CD4-positive, alpha-beta T cell (primary cell): ENCODE measurements at places on chromosomes 4 and X. TPM values are rescaled to one million over a fixed set of nuclear protein-coding genes. Genes with fewer than 3 reads are reported as not detected.
A peak's percentile ranks its signal among the peaks of the same experiment; 100 is the strongest.

Gene GRIPAP1
- total RNA-seq, result 100 TPM

Gene RHOXF2B
- not detected for total RNA-seq

Gene POF1B
- 0.05 TPM for total RNA-seq

Gene WAS
- 63.7 TPM for total RNA-seq

Gene RTL9
- total RNA-seq, result not detected

Gene SHROOM3
- not detected for total RNA-seq

Gene CNGA1
- total RNA-seq, result not detected

Gene CFP
- 18.3 TPM for total RNA-seq

GRCh38 chrX:69362856-69363255, 141.3 kb upstream of the NALF2 start:
- no peak for DNase-seq

DNA sequence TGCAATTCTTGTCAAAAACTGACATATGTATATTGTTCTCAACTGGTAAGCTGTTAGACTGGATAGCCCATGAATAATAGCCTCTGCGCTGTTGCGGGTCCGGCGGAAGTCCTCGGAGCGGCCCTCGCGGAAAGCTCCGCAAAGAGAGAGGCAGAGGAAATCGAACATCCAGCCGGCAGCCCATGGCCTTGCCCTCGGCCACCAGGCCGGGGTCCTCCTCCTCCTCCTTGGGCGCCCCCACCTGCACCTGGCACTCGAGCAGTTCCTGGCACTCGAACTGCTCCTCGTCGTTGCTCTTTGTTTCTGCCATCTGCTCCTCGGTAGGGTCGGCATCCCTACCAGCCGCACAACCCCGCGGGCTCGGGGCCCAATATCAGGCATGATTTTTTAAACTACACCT, 1176.3 kb downstream of the PCDH18 start:
- no peak for DNase-seq

DNA sequence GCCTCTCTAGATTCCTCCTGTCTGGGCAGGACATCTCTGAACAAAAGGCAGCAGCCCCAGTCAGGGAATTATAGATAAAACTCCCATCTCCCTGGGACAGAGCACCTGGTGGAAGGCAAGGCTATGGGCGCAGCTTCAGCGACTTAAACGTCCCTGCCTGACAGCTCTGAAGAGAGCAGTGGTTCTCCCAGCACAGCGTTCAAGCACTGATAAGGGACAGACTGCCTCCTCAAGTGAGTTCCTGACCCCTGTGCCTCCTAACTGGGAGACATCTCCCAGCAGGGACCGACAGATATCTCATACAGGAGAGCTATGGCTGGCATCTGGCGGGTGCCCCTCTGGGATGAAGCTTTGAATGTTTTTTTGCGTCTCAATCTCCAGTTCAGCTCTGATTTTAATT, 262.2 kb downstream of the PARM1 start:
- DNase-seq, result no peak

GRCh38 chrX:110665223-110666002, 130.2 kb downstream of the CHRDL1 start:
- DNase-seq, result no peak

- DNase-seq, result no peak
Measured at GRCh38 chr4:176874721-176875445, 82.2 kb upstream of the VEGFC start.

DNA sequence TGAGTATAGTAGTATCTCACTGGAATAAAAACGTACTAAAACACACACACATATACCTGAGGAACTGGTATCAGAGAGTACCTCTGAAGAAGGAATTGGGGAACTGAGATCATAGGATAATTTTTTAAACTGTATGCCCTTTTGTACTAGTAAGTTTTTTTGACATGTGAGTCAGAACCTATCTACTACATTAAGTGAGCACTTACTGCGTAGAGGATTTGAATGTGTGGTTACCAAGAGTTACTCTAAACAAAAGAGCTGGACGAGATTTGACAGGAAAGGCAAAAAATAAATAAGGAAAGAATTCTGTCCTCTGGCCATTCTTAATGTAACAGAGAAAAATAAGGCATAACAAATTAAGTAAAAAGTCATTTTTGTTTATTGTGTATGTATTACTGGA, 546.5 kb upstream of the FAT1 start:
- DNase-seq, result no peak

DNA sequence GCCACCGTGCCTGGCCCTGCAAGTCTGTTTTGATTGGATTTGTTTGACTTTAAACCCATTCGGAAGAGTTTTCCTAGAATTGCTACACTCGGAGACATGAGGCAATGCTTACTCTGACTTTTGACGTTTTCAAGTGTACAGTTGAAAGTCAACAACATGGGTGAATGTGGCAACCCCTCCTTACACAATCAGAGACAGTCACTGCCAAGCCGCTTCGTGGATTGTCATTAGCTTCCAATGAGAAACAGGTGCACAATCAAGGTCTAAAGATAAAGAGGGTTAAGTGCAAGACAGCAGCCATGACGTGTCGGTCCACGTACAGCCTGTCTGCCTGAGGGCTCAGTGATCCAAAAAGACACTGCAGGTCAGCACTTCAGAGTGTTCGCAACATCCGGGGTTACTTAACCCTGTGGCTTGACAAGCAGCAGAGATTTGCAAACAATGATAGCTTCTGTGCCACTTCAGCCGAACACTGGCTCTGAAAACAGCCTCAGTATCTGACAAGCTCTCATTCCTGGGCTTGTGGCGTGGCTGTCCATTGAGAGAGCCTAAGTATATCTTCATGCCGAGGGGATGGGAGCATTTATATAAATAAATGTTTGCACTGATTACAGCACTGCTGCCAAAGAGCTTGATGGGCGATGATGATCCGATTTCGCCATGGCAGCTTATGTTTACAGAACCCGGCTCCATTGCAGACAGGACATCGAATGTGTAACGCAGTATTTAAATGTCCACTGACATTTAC, 180.0 kb downstream of the DHRSX start:
- DNase-seq, result no peak

DNA sequence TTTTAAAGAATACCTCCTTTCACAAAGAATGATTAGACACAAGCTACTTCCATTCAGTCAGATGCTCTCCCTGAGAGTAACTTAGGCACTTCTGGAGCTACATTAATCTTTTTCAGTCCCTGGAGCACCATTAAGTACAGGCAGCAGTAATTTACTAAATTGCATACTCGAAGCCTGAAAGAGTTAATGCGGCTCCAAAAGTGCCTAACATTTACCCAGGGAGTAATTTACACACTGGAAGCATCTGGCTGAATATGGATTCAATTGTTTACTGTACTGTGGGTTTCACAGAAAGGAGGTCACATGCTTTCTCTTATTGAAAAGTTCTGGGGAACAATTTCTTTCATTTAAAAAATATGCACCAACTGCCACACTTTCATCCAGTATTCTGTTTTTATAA, 260.8 kb upstream of the TENM3 start:
- DNase-seq, result no peak

DNA sequence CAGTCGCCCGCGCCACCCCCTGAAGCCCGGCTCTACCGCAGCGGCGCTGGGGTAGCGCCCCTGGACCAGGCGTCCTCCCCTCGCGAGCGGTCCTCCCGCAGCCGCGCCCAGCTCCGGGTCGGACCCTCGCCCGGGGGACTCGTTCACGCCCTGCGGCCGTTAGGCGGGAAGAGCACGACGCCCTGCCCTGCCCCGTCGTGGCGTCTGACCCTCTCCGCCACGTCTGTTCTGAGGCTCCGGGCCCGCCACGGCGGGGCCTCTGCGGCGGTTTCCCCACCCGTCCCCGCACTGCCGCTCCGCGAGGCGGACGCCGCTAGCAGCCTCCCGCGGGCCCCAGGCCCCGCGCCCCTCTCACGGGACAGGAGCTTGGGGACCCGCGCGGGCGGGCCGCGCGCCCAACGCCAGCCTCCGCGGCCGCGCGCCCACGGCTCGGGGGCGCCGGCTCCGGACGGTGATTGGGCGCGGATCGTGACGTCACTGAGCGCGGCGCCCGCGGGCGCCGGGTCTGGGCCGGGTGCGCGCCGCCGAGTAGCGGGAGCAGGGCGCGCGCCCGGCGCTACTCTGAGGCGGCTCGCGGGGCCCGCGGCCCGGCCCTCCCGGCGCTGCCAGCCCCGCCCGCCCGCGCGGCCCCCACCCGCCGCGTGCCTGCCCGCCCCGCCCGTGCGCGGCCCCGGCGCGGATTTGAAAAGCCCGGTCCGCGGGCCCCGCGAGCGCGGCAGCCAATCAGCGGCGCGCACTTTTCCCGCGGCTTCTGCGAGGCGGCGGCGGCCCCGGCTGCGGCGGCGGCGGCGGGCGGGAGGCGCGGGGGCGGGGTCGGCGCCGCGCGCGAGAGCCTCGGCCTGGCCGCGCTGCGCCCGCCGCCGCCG, at the start of gene NSD2:
NSD2 (plus strand) TSS at position 816 of the 866 bp plus-strand sequence. CDS start 29,262 bp downstream, outside the sequence.
- DNase-seq, result peak; percentile 87

GRCh38 chrX:7334253-7334935, 186.4 kb upstream of the PUDP start:
- DNase-seq, result no peak

DNA sequence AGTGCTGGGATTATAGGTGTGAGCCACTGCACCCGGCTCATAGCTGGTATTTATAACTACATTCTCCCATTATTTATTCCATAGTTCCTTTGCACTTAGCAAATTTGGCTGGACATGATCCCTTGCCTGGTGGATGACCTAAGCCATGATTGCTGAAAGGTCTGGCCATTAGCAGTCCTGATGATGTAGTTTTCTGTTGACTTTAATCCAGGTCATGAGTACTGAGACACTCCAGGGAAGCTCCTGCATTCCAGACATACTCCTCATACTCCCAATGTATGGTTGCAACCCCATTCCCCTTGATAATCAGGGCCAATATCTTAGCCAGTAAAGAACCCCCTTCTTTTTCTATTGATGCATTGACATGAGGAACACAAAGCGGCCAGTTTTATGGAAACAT, 24.4 kb upstream of the MGST2 start:
- no peak for DNase-seq

DNA sequence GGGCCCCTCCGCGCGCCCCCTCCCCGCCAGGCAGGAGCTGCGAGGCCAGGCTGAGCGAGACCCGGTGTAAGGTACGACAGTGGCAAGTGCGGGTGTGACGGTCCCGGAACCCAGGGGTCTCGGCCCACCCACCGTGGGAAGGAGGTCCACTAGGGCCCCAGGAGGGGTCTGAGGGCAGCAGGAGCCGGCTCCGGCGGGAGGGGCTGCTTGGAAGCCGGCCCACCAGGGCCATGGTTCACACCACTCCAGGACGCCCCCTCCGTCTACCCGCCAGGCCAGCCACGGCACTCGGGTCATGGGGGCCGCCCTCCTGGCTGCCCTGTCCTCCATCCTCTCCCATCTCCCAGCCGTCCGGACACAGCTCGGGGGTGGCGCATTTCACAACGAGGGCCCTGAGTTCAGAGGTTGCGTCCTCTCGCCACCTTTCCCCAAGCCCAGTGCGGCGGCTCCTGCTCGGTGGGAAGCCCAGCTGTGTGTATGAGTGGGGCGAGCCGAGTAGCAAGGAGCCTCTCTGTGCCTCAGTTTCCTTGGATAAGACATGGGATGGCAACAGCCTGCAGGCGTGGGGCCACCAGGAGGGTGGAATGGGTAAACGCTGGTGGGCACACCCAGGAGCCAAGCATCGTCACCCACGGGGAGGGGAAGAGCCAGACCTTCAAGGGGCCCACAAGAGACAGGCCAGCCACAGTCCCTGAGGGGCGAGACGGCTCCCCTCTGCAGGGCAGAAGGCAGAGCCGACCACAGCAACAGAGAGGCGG, 81.3 kb downstream of the FAM53A start:
- no peak for DNase-seq

GRCh38 chr4:154630324-154630723, 17.9 kb upstream of the FGG start:
- no peak for DNase-seq
